SJSA1 (cell line): ENCODE measurements at places on chromosomes 6 and 20. TPM values are rescaled to one million over a fixed set of nuclear protein-coding genes. Genes with fewer than 3 reads are reported as not detected.

GRCh38 chr6:149414821-149415220 lies 14.8 kb downstream of the SUMO4 start:
- H3K27ac ChIP-seq, result no peak overlapping the region
- H3K4me3 ChIP-seq, result no peak overlapping the region
- no peak for DNase-seq
- no peaks in the 10 kb centered on the region for H3K27me3 ChIP-seq

- H3K4me1 ChIP-seq, result no peaks in the 10 kb centered on the region
- no peak overlapping the region for H3K27ac ChIP-seq
- no peak overlapping the region for H3K4me3 ChIP-seq
- peaks cover 15% of the 10 kb centered on the region for H3K36me3 ChIP-seq
- DNase-seq, result no peak
- H3K27me3 ChIP-seq, result no peaks in the 10 kb centered on the region
These were observed 39.0 kb downstream of the STX11 start for GRCh38 chr6:144189351-144189750.

GRCh38 chr20:45372646-45373352 lies 5.3 kb downstream of the TP53TG5 start:
- H3K27ac ChIP-seq, result no peak overlapping the region
- no peak for DNase-seq
- 0 out of 2 replicates have a peak, but pooled peaks cover 3% of the 10 kb centered on the region for H3K4me1 ChIP-seq
- no peaks in the 10 kb centered on the region for H3K27me3 ChIP-seq
- no peak overlapping the region for H3K4me3 ChIP-seq
- peaks cover 4% of the 10 kb centered on the region; the same call in 1 of the 2 replicates for H3K36me3 ChIP-seq

GRCh38 chr6:124076336-124077048 lies 272.8 kb downstream of the NKAIN2 start:
- DNase-seq, result no peak
- H3K4me1 ChIP-seq, result no peaks in the 10 kb centered on the region
- no peak overlapping the region for H3K27ac ChIP-seq

- H3K36me3 ChIP-seq, result no peaks in the 10 kb centered on the region
- H3K4me1 ChIP-seq, result no peaks in the 10 kb centered on the region
- no peak overlapping the region for H3K4me3 ChIP-seq
- no peak overlapping the region for H3K27ac ChIP-seq
- no peaks in the 10 kb centered on the region for H3K27me3 ChIP-seq
- DNase-seq, result no peak
These were observed 58.5 kb upstream of the B3GAT2 start for GRCh38 chr6:71015392-71015791.

DNA sequence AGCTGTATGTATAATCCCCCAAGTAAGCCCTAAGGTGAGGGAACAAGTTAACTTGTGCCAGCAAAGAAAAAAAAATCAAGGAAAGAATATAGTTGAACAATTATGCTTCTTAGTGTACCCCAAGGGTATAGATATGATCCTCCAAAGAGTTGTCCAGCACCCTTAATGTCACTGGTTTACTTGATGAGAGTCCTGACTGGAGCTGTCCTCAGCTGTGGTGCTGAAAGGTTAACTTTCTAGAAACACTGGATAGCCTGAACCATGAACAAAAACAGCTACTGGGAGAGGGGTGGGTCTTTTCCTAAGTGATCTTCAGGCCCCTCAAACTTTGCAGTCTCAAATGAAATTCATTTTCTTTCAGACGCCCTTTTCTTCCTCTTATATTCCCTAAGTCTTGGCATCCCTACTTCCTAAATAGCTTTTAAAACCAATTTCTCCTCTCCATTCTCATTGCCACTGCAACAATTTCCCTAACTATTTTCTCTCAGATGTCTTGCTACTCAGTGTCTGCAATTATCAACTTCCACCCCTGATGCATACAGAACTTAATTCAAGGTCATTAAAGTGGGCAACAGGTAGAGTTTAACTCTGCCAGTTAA lies 83.5 kb upstream of the PROKR2 start:
- peak; percentile 8 for DNase-seq
- H3K27me3 ChIP-seq, result 0 out of 2 replicates have a peak, but pooled peaks cover 2% of the 10 kb centered on the region
- H3K4me3 ChIP-seq, result no peak overlapping the region
- no peaks in the 10 kb centered on the region for H3K36me3 ChIP-seq
- no peak overlapping the region for H3K27ac ChIP-seq

GRCh38 chr20:57649617-57650015 lies 29.4 kb upstream of the ZBP1 start:
- H3K27ac ChIP-seq, result no peak overlapping the region
- H3K36me3 ChIP-seq, result peaks cover 11% of the 10 kb centered on the region
- no peak overlapping the region for H3K4me3 ChIP-seq
- no peaks in the 10 kb centered on the region for H3K27me3 ChIP-seq

C6orf132 gene
- total RNA-seq, result not detected in 2 replicates

C6orf118 gene
- not detected in 2 replicates for total RNA-seq

SPDEF gene
- total RNA-seq, result not detected in 2 replicates

NKX2-4 gene
- 21.4 and 23.9 TPM in 2 replicates for total RNA-seq

KIF25 gene
- total RNA-seq, result not detected in 2 replicates
